ENCODE measurements at places on chromosomes 7 and 10.

DNA sequence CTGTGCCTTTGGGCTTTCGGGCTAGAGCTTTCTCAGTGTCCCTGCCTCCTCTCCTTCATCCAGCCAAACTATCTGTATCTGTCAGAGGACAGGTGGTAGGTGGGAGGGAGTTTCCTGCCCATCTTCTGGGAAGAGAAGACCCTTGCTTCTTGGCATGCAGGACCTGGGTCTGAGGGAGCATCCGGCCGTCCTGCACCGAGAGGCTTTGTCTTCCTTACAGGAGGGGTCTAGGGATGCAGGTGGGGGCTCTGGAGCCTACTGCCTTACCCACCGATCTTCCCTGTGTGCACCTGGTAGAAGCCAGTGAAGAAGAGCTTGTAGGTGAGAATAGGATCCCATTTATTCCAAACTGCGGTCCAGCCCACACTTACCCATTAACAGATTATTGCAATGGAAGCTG, 5.8 kb upstream of the KLF6 start:
- no peak for DNase-seq

DNA sequence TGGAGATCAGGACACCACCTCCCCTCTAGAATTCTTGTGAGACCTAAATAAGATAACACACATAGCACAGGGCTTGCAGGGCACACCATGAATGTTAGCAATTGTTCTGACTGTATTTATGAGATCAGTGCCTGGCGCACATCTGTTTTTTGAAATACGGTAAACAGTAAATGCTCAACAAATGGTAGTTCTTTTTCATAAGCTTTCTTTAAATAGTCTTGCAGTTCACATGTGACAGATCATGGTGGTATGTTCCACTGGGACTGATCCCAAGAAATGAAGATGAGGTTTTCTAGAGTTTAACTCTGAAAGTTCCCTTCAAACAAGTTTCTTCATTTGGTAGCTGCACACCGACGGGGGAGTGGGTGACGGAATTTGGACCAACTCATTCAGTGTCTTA, 34.8 kb downstream of the CREB5 start:
- no peak for DNase-seq

GRCh38 chr7:38178695-38179344, 775 bp downstream of the STARD3NL start:
- peak; percentile 27 for DNase-seq

DNA sequence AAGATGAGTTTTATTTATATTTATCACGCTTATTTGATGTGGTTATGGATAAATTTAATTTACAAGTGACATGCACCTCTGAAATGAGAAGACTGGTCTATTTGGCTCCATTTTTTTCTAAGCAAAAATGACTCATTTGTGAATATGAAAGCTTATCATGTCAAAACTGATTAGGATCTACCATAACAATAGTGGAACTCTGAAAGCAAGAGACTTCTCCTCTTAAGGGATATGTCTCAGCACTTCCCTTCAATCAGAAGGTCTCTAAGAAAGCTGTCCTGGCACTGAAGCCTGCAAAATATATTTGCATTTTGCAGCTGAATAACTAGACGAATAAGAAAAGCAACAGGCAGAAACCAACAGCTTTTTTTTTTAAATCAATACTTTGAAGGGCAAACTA, 12.7 kb downstream of the FAS start:
- DNase-seq: no peak

DNA sequence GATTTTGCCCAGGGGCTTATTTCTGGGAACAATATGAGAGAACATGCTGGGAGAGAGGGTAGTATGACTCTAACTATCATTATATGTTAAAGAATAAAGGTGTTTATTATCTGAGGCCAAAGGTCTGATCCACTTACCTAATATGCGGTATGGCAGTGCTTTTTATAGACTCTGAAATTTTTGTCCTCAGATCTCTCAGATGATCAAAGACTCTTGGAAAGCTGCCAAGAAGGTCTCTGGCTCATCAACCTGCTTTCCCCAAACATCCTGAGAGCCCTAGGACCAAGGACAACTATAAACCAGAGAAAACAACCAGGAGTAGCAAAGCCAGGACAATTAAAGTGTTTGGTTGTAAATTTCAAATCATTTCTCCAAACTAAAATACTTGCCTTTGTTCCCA, 255.7 kb upstream of the LRRN3 start:
- DNase-seq: no peak

- DNase-seq: no peak
Measured at GRCh38 chr10:59366290-59366689, 3.9 kb upstream of the FAM13C start.

GRCh38 chr7:37353949-37354655, 94.6 kb downstream of the ELMO1 start:
- DNase-seq: no peak

GRCh38 chr7:47609803-47610452, 28.0 kb upstream of the TNS3 start:
- DNase-seq: no peak

DNA sequence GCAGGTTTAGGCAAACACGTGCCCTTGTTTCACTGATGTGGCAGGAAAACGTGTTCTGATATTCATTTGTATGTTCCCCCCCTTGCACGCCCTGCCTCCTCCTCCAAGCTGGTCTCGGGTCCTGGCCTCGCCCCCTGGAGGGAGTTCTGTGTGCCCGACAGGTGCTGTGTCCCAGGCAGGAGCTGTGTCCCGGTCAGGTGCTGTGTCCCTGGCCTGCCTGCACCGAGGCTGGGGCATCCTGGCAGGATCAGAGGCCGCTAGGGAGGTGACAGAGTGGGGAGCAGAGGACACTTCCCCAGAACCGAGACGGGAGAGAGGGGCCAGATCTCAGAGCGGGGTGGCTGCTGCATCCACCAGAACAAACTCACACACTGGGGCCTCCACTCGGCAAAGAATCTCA, 45.3 kb downstream of the PRKAG2 start:
- DNase-seq: no peak

GRCh38 chr10:33337326-33337957, 3.0 kb upstream of the NRP1 start:
- DNase-seq: no peak

DNA sequence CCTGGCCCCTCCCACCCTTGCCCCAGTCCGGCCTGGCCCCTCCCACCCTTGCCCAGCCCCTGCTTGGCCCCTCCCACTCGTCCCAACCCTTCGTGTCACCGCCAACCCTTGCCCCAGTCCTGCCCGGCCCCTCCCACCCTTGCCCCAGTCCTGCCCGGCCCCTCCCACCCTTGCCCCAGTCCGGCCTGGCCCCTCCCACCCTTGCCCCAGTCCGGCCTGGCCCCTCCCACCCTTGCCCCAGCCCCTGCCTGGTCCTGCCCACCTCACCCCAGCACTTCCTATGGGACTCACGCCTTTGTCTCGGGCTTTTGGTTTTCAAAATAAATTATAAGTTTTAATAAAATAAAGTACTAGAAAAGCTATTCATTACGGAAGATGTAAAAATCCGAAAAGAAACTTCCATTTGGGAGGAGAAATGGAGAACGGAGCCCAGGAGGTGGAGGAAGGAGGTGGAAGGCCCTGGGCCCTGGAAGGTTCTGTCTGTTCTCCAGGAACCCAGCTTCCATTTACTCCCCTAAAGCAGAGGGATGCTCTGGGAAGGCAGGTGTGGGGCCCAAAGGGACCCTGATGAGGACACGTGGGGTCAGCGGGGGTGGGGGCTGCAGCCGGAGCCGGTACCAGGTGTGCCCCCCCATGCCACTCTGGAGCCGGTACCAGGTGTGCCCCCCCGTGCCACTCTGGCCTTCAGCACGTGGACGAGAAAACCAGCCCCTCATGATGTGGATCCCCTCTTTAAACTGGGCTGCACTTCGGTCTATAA, 52.2 kb downstream of the PWWP2B start:
- no peak for DNase-seq

DNA sequence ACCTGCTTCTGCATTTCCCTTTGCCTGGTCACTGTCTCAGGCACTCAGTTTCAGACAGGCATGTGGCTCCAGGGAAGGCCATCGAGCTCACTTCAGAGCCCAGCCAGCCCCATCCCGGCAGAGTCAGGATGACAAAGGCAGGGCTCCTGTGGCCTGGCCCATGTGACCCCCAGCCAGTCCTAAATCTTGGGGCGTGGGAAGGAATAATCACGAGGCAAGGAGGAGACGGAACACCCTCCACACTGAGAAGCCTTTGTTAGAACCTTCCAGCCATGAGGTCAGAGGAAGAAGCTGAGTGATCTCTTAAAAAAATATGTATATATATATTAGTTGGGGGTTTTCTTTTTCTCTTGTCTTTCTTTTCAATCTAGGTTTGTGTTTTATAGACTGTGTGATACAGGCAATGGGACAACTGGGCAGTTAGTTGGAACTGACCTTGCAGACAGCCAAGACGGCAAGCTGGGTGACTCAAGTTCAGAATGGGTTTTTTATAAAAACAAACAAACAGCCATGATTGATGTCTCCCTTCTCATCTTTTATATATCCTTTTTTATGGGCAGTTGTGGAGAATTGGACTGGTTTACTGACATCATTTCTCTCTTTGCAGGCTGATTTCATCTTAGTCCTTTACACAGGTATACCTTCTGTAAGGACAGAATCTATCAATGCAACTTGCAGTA, 60.8 kb downstream of the CHN2 start:
- no peak for DNase-seq

GRCh38 chr10:113522460-113522859, 30.4 kb upstream of the HABP2 start:
- DNase-seq: no peak

GRCh38 chr7:78402096-78402495, 603.5 kb downstream of the PHTF2 start:
- no peak for DNase-seq

DNA sequence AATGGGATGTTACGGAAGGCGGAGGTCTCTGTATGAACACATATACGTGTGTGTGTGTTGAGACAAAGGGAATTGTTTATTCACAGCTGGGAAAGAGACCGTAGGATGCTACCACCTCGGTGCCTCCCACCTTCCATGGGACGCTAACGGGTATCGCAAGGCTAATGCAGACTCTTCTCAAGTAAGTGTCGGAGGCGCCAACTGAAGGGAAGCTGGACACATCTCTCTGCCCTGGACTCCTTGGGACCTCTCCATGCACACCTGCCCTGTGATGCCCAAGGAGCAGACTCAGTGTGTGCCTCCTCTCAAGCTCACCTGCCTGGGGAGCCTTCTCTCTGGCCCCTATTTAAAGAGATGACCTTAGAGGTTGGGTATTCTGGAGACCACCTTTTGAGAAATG, 230.9 kb downstream of the DNAJB6 start:
- no peak for DNase-seq

GRCh38 chr10:29923416-29923965, 135.9 kb downstream of the JCAD start:
- DNase-seq: no peak

GRCh38 chr10:48444266-48444665, 137.8 kb downstream of the MAPK8 start:
- no peak for DNase-seq

DNA sequence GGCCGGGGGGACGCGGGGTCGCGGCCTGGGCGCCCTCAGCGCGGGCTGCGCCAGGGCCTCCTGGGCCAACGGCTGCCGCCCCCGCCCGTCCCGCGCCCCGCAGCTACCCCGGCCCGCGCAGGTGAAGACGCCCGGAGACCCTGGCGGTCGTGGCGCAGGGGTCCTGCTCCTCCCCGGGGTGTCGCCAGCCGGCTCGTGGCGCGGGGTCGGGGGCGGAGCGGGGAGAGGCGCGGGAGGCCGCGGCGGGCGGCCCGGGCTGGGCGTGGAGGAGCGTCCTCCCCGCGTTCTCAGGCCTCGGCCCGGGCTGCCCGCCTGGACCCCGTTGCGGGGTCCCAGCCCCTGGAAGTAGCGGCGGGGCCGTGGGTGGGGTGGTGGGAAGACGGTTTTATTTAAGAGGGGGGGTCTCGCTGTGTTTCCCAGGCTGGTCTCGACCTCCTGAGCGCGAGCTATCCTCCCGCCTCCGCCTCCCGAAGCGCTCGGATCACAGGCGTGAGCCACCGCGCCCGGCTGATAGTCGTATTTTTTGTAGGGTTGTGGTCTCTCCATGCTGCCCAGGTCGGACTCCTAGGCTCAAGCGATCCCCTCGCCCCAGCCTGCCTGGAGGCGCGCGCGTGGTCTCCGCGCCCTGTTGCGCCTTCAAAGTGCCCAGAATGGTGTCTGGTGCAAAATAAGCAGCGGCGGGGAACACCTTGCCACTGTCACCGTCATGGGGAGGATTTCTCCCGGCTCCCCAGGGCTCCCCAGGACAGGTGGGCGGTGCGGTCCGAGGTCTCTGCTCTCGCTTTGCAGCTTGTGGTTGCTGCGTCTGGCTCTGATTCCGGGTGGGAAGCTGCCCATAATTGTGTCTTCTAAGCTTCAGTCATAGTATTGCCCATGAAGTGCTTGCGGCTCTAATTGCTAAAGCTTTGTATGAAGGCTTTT, 15.3 kb upstream of the SUN1 start:
- peak; percentile 25 for DNase-seq

GRCh38 chr7:139711991-139712743, 65.6 kb downstream of the HIPK2 start:
- DNase-seq: no peak

DNA sequence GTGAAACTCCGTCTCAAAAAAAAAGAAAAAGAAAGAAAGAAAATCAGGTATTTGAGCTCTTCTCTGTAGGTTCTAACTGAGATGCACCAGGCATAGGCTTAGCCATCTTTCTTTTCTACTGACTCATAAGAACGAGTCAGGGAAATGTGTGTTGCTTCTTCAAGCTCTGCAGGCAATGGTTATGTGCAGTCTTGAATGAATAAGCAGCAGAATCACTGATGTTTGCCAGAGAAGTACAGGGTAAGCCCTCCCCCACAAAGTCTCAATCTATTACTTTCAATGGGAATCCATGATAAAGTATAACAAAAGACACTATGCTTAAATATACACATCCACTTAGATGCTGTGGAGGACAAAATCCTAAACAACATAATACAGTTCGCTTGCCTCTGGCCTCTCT, 239.2 kb downstream of the PARD3 start:
- DNase-seq: no peak

DNA sequence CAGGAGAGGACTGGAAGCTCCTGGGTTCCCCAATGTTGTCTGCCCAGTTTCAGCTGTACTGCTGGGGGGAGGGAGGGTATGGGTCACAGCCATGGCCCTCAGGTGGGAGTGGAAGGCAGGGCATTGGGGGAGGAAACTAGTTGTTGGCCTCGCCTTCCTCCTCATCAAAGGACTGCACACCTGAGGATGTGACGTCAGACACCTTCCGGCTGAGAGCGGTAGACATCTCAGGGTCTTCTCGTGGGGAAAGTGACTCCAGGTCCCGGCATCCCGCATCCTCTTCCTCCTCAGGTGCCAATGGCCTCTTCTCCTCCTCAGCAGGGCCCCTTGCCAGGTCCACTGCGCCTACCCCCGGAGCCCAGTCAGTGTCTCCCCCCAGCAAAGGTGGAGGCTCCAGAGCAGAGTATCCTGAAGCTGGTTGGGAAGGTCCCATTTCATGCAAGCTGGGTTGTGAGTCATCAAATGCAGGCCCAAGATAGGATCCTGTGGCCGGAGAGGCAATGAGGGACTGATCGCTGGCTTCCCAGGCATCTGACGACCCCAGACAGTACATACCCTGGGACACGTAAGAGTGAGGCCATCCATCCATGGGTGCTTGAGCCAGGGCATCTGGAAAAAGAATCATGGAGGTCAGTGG, 6.0 kb downstream of the FAM131B start:
- DNase-seq: no peak

DNA sequence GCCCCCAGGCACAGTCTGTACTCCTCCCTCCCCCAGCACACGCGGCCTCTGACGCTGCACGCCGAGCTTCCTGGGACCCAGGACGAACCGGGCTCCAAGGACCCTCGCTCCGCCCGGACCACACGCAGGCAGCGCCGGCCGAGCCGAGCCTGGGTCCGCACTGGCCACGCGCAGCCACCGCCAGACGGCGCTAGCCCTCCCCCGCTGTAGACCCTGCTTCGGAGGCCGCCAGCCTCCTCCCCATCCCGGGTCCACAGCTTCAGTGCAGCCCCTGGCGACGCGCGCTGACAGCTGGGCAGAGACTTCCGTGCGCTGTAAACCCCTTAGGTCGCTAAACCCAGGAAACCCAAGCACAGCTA, 936 bp upstream of the TCERG1L start:
- no peak for DNase-seq
